Tibial nerve (tissue), 4 donors: ENCODE measurements at places on chromosomes 16 and 17.

- H3K27me3 ChIP-seq = no peaks in the 10 kb centered on the region
- no peak overlapping the region for H3K4me3 ChIP-seq
- no peak overlapping the region for H3K27ac ChIP-seq
- H3K4me1 ChIP-seq = no peaks in the 10 kb centered on the region
- no peaks in the 10 kb centered on the region for H3K36me3 ChIP-seq
- DNase-seq = no peak
Observed at GRCh38 chr16:49590166-49590871, 216.7 kb downstream of the C16orf78 start.

GRCh38 chr16:52805559-52806168 is 247.0 kb downstream of the CHD9NB start:
- no peak overlapping the region for H3K4me3 ChIP-seq
- H3K36me3 ChIP-seq = no peaks in the 10 kb centered on the region
- DNase-seq = no peak
- no peaks in the 10 kb centered on the region for H3K27me3 ChIP-seq
- no peak overlapping the region for H3K27ac ChIP-seq

- no peaks in the 10 kb centered on the region for H3K4me1 ChIP-seq
- no peak overlapping the region for H3K4me3 ChIP-seq
- H3K27me3 ChIP-seq = peaks cover 49% of the 10 kb centered on the region
- no peaks in the 10 kb centered on the region for H3K36me3 ChIP-seq
- no peak overlapping the region for H3K27ac ChIP-seq
Observed at GRCh38 chr17:48363161-48363560, 66.9 kb downstream of the SKAP1 start.

GRCh38 chr16:48541108-48541786 is 68.7 kb downstream of the N4BP1 start:
- no peaks in the 10 kb centered on the region for H3K27me3 ChIP-seq
- H3K4me3 ChIP-seq = no peak overlapping the region
- peaks cover 63% of the 10 kb centered on the region for H3K4me1 ChIP-seq
- no peak for DNase-seq
- no peaks in the 10 kb centered on the region for H3K36me3 ChIP-seq

DNA sequence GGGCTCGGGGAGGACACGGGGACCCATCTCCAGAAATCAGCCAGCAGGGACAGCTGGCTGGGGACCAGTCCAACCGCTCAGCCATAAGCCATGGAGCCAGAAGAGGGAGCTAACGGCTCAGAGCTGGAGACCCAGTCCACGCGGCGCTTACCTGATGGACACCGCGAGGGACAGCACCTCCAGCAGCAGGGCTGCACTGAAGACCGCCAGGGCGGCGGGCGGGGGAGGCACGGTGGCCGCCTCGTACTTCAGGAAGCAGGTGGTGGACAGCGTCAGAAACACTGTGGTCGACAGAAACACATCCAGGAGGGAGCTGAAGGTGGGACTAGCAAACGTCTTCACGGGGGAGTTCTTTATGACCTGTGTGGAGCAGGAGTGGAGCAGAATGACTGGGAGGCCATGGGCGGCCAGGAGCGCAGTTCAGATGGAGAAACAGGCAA is 102.6 kb upstream of the CREBBP start:
- H3K4me3 ChIP-seq = no peak overlapping the region
- H3K4me1 ChIP-seq = no peaks in the 10 kb centered on the region

GRCh38 chr16:31568577-31569359 is 41.1 kb downstream of the AHSP start:
- no peak overlapping the region for H3K4me3 ChIP-seq
- peaks cover 29% of the 10 kb centered on the region for H3K27me3 ChIP-seq
- H3K27ac ChIP-seq = no peak overlapping the region
- no peaks in the 10 kb centered on the region for H3K36me3 ChIP-seq
- no peaks in the 10 kb centered on the region for H3K4me1 ChIP-seq

DNA sequence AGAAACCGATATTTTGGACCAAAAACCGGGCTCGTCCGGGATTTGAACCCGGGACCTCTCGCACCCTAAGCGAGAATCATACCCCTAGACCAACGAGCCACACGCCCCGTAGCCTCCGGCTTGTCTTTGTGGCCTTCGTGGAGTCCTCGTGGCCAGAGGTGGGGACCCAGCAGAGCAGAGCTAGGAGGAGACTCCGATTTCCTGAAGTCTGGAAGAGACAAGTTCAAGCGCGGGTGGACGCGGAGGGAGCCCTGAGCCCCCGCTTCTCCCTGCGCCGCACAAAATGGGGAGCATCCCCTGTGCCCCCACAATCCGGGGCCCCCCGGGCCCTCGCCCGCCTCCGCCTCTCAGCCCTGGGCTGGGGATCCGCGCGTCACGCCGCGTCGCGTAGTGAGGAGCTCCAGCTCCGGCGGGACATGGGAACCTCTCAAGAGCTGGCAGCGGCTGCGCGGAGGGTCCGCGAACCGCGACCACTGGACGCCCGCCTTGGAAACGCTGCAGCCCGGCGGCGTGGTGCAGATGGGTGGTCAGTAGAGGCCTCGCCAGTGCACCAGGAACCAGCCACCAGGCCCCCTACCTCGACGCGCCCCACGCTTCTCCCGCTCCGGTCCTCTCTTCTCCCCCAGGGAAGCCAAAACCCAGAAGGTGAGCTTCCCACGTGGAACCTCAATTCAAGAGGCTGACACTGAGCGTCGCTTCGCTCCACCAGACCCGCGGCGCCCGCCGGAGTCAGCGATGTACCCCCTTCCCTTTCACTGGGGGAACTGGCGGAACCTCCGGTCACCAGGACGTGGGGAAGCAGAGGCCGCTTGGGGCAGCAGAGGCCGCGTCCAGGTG is 5.2 kb upstream of the OR1F1 start:
- peaks cover 100% of the 10 kb centered on the region for H3K27me3 ChIP-seq
- H3K27ac ChIP-seq = no peak overlapping the region
- no peak for DNase-seq

- H3K4me1 ChIP-seq = no peaks in the 10 kb centered on the region
- no peak for DNase-seq
Observed at GRCh38 chr16:65136681-65137080, 14.8 kb upstream of the CDH11 start.
